ENCODE measurements at places on chromosomes 7 and 10.

DNA sequence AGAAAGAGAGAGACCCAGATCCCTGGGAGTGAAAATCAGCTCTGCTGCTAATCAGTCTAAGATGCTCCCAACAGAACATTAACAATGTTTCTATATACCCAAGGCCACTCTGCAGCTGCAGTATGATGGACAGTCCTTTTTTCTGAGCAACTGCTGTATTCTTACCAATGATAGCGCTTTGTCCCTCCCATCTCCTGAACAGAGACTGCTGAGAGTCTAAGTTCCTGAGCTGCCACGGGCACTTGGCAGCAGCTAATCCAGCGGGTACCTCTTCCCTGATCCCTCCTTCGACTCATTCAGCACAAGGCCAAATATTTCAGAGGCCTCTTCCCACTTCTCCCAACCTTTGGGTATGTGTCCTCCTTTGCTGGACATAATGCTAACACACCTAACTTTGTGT is 7.7 kb downstream of the CPVL start:
- DNase-seq = no peak

GRCh38 chr10:63133821-63134557 is 861 bp downstream of the NRBF2 start:
- DNase-seq = no peak

GRCh38 chr10:5811387-5811821 is 1.8 kb downstream of the GDI2 start:
- no peak for DNase-seq

- no peak for DNase-seq
These were observed 178.0 kb upstream of the FZD1 start for GRCh38 chr7:91086200-91086599.

GRCh38 chr7:92641921-92642511 is 51.8 kb upstream of the FAM133B start:
- peak; percentile 23 for DNase-seq

GRCh38 chr7:152909683-152910544 is 150.4 kb downstream of the ACTR3B start:
- DNase-seq = no peak

DNA sequence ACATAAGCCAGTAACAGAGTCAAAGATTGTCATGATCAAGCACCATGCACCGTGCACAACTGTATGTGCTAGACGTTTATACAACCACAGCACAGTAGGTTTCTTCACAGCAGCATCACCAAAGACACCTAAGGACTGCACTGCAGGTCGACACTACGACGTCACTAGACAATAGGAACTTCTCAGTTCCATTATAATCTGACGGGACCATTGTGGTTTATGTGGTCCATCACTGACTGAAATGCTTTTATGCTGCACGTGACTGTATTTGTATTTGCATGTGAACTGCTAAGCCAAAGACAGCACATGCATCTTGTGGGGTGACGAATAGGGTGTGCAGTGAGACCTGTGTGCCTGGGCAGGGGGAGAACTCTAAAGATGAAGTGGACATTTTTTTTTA is 164.9 kb downstream of the PARD3 start:
- no peak for DNase-seq

DNA sequence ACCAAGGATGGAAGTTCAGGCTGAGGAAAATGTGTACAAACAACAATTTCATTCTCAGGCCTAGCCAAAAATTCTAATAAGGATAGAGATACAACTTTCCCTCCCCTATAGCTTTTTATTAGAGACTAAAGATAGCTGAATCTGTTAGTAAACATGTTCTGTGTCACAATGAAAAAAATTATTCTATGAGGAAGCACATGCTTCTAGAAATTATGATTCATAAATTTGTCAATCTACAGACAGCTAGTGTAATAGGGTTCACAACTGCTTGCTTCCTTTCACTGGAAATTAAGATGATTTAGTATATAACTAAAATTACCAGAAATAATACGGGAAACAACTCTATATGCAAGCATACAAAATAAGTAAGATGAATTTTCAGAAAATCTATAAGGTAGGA is 56.6 kb downstream of the CCDC3 start:
- DNase-seq = no peak

DNA sequence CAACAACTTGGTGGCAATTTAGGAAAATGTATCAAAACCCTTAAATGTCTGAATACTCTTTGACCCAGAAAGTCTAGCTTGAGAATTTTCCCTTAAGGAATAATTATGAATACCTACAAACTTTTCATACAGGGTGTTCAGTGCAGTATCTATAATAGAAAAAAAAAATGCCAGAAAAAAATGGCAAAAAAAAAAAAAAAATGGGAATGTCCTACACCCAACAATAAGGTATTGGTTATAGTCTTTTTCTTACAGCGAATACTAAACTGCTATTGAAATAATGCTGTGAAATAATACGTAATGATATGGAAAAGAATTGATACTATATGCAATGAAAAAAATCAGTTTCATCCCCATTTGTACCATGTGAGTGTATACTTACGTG is 44.3 kb downstream of the ZNF800 start:
- no peak for DNase-seq

GRCh38 chr10:47098964-47099363 is 187.7 kb downstream of the PTPN20 start:
- no peak for DNase-seq

DNA sequence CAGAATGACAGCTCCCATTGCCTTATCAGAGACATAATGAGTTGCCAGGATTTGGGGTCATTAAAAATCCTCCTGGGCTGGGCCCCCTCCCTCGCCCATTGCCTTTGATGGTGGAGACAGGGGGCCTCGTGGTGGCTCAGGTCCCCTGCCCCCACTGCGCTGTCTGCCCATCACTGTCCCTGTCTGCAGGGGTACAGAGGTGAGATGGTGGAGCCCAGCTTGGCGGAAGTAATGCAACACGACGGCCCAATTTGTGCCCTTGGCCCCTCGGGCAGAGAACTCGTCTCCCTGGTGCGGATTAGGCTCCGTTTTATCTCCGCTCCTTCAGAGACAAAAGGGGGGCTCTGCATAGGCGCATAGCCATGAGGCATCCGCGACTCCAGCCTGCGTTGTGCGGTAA is 152.4 kb upstream of the UNC5B start:
- no peak for DNase-seq

- DNase-seq = no peak
These were observed 93.8 kb downstream of the PRTFDC1 start for GRCh38 chr10:24858288-24859270.

DNA sequence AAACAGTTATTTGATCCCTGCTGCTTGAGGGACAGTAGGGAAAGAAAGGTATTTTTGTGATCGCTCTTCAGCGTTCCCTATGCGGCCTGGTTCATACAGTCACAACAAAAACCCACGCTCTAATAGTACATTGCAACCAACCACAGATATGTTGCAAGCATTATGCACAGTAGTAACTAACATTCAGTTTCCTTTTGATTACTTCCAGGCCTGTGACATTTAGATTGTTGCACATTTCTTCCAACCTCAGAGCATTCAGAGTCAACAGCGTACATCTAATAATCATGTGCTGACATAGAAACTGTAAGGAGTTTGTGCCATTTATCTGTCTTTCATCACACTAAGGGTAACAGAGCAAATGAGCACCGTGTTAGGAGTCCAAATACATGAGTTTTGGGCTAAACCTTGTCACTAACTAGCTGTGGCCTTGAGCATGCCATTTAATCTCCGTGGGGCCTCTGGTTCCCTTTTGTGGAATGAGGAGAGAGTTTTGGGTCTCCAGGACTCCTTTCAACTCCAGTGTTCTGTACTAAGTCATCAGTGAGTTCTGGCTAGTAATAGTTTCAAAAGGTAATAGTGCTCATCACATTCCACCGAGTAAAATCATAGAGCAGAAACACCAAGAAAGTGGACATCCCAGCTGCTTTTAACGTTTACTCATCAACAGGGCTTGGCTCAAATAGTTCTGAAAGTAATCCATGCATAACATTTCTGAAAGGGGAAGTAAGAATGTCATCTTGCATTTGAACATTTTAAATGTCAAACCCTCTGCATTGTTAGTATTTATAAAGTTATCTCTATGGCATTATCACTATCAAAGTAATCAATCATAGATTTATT is 99.0 kb upstream of the FZD1 start:
- no peak for DNase-seq

DNA sequence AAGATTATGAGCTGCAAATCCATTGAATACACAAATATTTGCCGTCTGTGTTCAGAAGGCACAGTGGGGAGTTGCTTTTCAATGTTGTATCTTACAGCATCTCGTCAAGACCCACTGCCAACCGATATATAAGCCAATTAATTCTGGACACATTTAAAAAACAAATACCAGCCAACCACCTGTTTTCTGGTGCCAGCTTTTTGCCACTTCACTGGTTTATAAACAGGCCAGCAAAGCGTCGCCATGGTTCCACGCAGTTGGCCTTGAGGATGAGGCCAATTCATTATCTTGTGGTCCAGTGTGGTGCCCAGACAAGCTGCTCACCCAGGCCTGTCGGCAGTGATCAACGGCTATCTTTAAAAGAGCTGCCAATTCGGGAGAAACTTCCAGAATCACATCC is 321.0 kb downstream of the TCERG1L start:
- DNase-seq = no peak

DNA sequence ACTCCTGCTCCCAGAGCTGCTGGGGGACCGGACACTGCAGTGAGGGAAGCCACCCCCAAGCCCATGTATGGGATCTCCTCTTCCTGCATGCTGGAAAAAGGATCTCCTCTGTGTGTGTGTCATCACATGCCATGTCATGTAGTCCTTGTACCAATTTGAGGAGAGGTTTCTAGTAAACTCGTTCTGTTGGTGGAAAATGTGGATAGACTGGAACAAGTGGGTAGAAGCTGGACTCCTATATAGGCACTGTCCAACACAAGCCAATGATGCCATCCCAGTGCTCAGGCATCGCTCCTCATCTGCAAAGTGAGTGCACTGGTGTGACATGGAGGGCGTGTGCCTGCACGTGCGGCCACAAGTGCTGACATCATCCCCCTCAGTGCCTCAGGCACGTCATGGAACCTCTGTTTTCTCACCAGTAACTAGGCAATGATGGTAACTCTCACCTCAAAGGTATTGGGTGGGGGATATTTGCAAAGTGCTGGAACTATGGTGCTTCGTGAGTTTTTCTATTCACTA is 19.3 kb downstream of the MYO1G start:
- peak; percentile 65 for DNase-seq

- DNase-seq = no peak
These were observed 91.0 kb downstream of the ANKIB1 start for GRCh38 chr7:92336662-92337340.

DNA sequence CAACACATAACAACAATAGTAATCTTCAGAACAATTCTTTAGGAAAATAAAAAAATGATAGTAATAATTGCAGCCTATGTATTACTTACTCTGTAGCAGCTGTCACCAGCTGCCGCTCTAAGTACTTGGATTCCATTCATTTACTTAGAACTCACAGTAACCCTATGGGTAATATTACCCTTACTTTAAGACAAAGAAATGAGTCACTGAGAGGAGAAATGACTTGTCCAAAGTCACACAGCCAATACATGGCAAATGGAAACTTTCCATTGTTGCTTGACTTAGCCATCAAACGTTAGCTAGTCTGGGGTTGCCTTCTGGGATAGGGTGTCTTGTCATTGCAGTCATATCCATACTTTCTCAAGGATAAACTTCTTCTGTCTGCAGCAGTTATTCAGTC is 3.6 kb downstream of the CCNY start:
- DNase-seq = no peak

DNA sequence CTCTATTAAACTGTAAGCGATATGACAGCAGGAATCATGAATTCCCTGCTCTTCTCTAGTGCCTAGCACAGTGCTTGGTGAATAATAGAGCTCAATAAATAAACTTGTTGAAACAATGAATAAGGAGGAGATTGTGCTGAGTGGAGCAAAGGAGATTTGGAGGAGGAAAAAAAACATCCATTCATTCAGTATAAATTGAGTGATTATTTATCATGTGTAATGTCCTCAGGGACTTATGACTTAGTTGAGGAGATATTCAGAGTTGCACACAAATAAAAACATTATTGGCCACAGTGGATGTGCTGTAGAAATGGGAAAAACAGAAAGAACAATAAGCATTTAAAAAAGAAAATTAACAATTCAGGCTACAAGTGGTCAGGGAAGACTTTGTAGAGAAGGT is 125.7 kb downstream of the FOXP2 start:
- no peak for DNase-seq

DNA sequence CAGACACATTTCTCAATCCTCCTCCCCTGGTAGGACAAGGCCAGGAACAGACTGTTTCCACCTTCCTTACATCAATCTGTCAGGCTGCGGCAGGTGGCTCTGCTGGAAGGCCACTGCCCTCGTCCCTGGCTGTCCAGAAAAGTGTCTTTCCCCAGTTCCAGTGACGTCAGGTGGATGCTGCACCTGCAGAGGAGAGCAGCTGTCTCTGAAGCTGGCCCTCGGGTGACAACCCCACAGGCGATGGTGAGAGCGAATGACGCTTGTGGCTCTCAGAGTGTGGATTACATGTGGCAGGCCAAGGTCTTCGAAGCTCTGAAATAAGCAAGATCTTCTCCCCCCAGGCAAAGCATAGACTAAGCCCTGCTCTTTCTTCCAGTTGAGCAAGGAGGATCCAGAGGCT is 146.9 kb upstream of the RET start:
- DNase-seq = no peak

DNA sequence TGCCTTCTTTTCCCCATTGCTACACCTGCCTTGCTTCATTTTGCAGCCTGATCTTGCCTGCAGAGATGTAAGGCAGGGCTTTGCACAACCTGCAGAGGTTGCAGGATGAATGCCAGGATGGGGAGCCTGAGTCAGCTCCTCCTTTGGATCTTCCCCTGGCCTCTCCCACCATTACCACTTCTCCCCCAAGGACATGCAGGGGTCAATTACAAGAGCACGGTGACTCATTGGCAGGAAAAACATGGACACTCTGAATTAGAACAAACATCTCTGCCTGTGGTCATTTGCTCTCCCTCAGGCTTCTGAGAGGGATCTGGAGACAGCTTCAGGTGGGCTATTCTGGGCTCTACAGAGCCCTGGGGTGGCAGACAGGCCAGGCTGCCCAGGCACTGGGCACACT is 89.2 kb downstream of the HERPUD2 start:
- DNase-seq = no peak

GRCh38 chr7:41097501-41097900 is 605.4 kb downstream of the INHBA start:
- no peak for DNase-seq

- DNase-seq = no peak
These were observed 77.8 kb upstream of the ABI1 start for GRCh38 chr10:26938578-26938977.

- DNase-seq = no peak
These were observed at the start of gene LRRTM3 for GRCh38 chr10:66925896-66926715. Gene LRRTM3, plus strand, starts transcription at chr10:66926036.

DNA sequence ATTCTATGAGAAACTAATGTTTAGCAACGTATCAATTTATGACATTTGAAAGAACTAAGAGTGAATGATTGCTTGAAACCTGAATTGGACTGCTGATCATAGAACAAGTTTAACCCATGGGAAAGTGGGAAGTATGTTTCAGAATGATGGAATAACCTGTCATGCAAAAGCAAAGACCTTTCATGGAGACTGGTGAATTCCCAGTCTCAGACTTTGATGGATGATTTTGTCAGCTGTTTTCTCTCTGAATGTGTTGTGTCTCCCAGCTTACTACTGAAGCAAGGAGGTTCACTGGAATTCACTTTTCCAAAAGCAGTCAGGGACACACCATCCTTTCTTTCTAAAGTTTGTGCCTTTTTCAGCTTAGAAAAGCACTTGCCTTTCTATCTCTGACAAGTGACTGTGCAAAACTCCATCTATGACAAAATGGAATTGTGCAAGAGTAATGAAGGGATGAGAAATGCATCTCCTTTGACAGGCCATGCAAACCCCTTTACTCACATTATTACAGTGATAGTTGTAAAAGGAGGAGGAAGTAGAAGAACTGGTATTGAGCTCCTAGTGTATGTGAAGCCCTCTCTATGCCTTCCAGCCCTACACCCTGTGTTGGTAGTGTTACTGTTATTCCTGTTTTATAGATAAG is 176.1 kb downstream of the PRKG1 start:
- no peak for DNase-seq

All from T-helper 22 cell (primary cell).